T-helper 2 cell (primary cell): ENCODE measurements at places on chromosomes 2 and 18.

DNA sequence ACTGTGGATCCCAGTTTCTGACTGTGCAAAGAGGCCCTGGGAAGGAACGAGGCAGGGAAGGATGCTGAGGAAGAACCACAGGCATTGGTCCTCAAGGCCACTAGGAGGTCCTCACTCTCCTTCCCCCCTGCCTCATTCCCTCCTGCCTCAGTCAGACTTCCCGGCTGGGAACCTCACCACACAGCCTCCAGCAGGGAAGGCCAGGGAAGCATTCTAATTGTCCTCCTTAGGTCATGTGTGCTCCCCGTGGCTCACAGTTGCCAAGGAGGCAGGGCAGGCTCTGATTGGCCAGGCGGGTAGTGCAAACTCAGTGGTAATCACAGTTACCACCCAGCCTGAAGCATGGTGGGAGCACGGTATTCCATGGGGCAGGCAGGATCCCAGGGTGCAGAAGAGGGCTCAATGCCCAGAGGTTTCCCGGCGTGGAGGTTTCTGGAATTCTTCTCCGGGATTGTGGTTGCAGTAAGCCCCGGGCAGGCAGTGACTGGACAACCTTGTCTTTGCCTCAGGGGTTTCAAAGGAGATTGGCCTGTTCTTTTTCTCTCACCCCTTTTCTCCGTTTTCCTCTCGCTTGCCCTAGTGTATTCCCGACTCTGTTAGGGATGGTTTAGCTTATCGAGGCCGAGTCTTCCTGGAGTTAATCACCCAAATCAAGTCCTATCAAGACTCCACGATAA lies 27.1 kb downstream of the FER1L5 start:
- DNase-seq = no peak

DNA sequence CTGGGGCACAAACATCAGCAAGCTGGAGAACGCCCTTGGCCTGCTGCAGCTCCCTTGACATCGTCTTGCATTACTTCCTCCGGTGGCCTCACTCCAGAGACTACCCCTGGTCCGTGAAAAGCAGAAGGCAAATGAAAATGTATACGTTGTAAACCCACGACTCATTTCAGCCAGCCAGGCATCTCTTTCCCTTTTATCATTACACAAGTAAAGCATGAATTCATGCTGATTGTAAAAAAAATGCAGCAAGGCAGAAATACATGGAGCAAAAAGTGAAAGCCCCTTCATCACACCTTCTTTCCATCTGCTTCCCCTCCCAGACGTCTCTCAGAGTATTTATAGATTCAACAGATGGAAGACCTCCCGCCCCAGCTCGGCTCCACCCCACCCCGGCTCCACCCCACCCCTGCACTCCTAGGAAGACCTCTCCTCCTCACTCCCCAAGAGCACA lies 41.6 kb upstream of the RALBP1 start:
- no peak for DNase-seq

GRCh38 chr18:69956057-69956456 lies 8.4 kb upstream of the CD226 start:
- no peak for DNase-seq

- no peak for DNase-seq
Observed at GRCh38 chr18:48228301-48228715, 180.9 kb downstream of the ZBTB7C start.

DNA sequence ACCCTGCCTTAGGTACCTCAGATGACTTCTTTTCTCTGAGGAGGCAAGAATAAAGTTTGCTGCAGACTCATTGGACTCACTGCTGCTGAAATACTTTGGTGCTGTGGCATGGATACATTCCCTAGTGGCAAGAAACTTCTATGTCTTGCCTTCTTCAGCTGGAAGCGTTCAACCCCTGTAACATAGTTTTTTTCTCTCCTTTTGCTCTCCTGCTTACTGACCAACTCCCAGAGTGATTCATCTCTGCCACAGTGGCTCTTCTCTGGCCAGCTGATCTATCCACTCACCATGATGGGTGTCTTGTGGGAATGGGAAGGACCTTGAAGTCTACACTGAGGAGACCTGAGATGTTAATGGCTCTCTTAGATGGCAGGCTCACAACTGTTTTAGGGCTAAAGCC lies 309.3 kb upstream of the LRRTM4 start:
- no peak for DNase-seq

DNA sequence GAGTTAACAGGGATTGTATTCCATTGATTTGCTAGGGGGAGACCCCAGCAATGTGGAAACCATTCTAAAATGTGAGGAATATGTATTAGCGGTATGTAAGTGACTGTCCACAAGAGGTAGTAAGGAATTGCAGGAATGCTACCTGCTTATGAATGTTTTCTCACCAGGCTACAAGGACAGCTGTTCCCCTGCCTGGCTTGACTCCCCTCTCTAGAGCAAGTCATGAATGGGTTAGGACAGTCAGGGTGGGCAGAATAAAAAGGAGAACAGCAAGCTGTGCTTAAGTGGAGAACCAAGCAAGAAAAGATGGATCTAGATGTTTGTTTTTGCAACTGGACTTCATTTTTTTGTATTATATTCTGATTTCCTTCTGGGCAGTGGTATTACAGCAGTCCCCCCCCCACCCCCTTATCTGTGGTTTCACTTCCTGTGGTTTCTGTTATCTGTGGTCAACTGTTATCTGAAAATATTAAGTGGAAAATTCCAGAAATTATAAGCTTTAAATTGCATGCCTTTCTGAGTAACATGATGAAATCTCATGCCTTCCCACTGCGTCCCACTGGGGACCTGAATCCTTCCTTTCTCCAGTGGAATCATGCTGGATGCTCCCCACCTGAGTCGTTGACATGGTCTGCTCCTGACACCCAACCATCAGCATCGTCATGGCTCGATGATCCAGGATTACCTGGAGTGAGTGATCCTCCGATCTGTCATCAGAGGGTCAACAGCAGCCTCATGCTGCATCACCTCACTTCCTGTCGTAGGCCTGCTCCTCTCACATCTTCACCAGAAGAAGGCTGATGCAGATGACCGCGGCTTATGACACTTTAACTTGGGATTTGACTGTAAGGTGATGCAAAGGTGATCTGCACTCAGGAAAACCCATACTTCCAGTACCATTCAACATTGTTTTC lies 52.2 kb downstream of the VAPA start:
- no peak for DNase-seq

DNA sequence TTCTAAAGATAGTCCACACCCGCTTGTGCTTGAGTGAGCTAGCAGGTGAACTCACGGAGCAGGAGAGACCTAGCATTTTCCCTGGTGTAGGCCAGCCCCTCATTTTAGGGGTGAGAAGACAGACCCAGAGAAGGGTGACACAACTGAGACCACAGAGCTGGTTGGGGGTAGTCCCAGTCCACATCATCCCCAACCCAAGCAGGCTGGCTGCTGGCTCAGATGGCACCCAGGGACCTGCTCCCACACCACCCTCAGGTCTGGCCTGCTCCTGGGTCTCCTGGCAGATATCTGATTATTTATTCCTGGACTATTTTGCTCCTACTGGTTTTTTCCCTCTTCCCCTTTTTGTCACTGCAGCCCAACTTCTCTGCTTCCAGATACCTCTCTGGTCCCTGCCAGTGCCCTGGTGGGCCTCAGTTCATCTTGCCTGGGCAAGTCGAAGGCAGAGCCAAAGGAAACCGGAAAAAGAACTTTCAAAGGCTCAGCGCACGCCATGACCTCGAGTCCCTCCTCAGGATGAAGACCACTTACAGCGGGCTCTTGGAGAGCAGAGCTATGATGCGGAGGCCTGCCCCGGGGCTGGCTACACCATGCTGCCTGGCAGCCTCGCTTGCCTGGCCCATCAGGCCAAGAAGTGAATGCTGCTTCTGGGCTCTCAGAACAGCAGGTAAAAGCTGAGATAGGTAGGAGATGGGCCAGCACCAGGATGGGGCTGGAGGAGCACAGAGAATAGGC lies 72.7 kb downstream of the POLR1A start:
- no peak for DNase-seq

DNA sequence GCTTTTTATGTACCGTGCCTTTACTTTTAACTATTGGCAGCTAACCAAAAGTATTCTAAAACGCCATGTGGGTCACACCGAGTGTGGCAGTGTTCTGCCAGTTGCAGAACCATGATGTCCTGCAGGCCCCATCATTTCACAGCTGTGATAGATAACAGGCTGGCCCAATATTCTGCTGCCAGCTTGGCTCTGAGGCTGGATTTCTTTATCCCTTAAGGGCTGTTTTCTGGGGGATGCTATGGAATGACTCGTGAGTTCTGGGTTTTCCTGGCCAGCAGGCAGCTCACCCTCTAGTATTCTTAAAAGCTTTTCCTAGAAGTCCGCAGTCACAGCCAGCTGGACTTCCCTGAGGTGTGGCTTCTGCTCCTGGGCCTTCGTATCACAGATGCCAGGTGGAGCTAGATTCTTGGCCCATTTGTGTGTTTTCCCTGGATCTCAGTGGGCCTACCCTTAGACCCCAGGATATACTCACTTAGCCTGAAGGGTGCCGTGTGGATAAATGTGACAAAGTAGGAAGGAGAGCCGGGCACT lies 41.0 kb downstream of the FHOD3 start:
- no peak for DNase-seq

DNA sequence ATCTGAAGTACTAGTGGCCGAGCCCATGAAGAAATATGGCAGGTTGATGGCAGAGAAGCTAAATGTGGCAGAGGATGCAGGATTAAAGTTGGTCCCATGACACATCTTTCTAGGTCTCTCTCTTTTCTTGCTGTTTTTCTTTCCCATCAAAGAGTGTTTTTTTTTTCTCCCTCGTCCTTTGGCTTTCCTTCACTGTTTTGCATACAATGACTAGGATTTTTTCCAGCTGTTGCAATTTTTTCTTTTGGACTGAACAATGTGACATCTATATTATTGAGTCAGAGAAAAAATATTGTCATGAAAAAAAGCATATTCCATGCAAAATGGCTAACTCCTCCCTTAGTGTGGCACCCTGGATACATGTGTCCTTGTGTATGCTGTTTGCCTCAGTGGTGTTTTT lies 939.5 kb upstream of the FANCL start:
- DNase-seq = no peak

GRCh38 chr18:32310101-32310500 lies 120.3 kb downstream of the MEP1B start:
- DNase-seq = no peak

- no peak for DNase-seq
Observed at GRCh38 chr18:9950289-9951016, 36.6 kb downstream of the VAPA start.

DNA sequence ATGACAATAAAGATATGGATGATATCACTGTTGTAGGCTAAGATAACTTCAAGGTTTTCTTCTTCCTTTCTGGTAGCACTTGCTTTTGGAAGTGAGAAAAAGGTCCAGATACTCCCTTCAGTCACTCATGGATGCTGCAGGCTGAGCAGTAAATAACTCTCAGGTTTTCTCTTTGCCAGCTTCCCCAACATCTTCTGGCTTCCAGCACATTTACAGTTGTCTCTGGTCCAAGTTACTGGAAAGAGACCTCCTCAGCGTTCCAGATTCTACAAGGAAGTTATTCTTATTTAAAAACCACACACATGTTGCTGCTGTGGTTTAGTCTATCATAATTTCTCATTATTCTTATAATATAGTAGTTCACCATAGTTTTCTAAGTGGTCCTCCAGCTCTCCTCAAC lies 383.4 kb downstream of the PLCL1 start:
- no peak for DNase-seq

- DNase-seq = no peak
Observed at GRCh38 chr2:61911510-61911909, 6.0 kb downstream of the COMMD1 start.

GRCh38 chr2:197867624-197868023 lies 63.2 kb downstream of the PLCL1 start:
- DNase-seq = no peak

DNA sequence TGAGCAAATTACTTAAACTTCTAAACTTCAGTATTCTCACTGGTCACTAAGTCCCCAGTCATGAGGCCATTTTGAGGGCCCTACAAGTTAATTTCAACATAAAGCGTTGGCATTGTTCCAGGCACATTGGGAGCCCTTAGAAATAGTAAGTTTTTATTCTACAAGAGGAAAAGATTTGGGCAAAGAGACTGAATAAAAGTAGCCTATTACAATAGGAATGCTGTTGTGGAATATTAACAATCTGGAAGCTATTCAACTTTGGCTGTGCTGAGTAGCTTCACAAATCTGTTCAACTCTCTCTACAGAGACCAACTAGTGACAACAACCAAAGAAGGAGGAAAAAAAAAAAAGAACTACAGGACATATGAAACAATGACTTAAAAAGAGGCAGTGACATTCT lies 1287.5 kb upstream of the NXPH2 start:
- DNase-seq = no peak

GRCh38 chr2:68345129-68345875 lies 19.8 kb upstream of the PLEK start:
- no peak for DNase-seq

- DNase-seq = no peak
Observed at GRCh38 chr2:105788670-105789290, 44.1 kb downstream of the NCK2 start.

DNA sequence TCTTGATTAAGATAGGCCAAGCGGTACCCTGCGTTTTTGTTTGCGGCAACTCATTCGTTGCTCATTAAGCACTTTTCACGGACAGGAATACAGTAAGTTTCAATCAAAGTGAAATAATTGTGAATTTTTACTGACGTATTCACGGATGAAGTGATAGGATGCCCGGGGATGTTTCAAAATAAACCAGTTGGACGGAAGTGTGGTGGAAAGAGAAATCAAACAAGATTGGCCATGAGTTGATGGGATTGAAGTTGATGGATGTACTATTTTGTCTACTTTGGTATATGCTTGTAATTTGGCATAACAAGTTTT lies 481 bp downstream of the TMEM177 start:
- DNase-seq = no peak

- no peak for DNase-seq
Observed at GRCh38 chr2:31365348-31365747, 49.2 kb downstream of the XDH start.

DNA sequence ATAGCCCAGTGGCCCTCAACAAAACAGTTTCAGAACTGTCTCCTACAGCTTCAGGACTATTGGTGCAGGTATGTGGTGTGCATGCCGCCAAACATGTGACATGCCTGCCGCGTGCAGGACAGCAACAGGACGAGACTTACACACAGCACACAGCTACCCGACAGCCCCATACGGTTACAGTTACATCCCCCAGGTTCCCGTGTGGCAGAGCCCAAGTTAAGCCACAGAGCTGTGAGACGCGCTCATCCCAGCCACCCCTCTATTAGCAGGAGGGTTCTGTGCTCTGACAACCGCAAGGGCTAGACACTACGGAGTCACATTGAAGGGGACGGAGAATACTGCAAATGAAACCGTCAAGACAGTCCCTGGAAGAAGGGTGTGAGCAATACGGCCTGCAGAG lies 16.4 kb upstream of the TUBB6 start:
- no peak for DNase-seq

GRCh38 chr2:143280097-143280757 lies 151.0 kb downstream of the ARHGAP15 start:
- DNase-seq = no peak

- no peak for DNase-seq
Observed at GRCh38 chr2:29068513-29068912, 5.8 kb downstream of the PCARE start.
